ENCODE measurements at places on chromosomes 7 and 10.

DNA sequence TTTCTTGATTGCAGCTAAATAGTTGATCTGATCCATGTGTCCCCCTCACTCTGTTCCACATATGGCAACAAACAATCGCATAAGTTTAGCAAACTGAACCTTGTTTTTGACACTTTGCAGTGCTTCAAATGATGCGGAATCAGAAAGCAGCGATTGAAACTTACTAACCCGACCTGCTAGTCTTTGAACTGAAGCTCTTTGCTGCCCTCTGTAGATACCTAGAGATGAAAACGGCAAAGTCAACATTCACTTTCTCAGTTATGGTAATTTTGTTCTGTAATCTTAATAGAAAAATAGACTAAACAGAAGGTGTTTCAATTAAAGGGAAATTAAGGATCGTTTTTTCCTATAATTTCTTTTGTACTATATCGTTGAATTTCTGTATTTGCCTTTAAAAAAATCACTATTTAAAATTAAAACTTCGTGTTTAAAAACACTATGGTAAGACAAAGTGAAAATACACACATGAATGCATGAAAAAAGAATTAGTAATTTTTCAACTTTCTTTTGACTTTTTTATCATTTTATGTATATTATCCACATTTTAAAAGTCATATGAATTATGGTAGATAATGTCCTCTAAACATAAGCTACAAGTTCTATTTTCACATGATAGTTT is 276.5 kb downstream of the MAGI2 start:
- peak; percentile 48 for DNase-seq

- no peak for DNase-seq
Observed at GRCh38 chr10:82551506-82551905, 676.5 kb downstream of the NRG3 start.

GRCh38 chr10:19638182-19638895 is 177.9 kb upstream of the PLXDC2 start:
- DNase-seq: peak; percentile 89

DNA sequence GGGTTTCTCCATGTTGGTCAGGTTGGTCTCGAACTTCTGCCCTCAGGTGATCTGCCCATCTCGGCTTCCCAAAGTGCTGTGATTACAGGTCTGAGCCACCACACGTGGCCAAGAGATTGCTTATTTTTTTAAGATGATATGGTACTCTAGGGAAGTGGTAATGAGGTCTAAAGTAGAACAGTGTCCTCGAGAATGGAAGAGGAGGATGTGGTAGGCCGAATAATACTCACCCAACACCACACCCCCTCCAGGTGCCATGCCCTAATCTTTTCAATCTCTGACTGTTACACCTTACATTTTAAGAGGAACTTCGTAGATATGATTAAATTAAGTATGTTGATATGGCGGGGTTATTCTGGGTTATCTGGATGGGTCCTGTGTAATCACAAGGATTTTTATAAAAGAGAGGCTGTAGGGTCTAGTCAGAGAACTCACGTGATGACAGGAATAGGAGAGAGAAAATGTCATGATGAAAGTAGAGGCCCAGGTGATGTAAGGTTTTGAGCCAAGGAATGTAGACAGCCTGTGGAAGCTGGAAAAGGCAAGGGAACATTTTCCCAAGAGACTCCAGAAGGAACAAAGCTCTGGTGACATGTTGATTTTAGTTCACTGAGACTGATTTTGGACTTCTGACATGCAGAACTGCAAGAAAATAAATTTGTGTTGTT is 29.5 kb downstream of the CDK13 start:
- DNase-seq: no peak

DNA sequence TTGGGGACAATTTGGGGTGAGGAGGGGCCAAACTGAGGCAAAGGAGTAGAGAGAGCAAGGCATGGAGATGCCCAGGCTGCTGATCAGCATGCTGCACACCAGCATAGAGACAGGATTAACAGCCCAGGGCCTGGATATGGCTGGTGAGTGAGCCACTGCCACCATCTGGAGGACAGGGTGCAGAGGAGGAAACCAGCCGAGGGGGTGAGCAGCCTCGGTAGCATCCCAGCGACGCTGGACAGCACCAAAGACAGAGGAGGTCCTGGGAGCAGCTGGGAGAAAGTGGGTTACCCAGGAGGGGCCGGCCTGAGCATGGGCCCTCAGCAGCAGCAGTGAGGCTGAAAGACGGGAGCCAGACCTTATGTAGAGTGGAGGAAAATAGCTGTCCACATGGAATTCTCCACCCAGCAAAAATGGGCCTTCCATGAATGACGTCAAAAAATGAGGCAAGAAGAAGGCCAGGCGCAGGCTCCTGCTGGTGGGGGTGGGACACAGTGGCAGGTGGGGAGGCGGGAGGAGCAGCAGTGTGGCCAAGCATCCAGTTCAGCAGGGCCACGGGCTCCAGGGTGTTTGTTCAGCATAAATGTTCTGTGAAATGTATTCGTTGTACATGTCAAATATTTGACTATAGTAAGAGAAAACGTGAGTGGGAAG is 16.7 kb downstream of the RET start:
- DNase-seq: no peak

DNA sequence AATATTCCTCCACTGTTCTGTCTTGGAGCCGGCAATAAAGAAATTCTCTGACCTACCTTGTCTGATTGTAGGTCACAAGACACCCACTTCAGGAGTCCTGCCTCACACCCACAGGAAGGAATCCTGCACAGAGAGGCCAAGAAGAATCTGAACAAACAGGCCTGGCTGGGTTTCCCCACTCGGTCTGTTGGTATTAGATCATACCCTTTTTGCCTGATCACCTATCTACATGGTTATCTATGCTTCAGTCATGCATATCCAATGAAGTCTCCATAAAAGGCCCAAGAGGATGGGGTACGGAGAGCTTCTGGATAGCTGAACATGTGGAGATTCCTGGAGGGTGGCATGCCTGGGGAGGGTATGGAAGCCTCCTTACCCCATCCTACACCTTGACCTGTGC is 12.3 kb downstream of the OGDH start:
- DNase-seq: no peak

Measured in fibroblast of skin of right biceps (primary cell).